SJCRH30 (cell line): ENCODE measurements at places on chromosomes 3 and 15. TPM values are rescaled to one million over a fixed set of nuclear protein-coding genes. Genes with fewer than 3 reads are reported as not detected.

Gene GOLGA6D
- total RNA-seq = not detected in 2 replicates

Gene PLOD2
- 40.3 and 43.3 TPM in 2 replicates for total RNA-seq

Gene GRAMD2A
- 0.35 TPM in 1 of 2 replicates, not detected in the other for total RNA-seq

Gene GRIP2
- total RNA-seq = 0.57 and 0.96 TPM in 2 replicates

Gene C2CD4A
- 0.04 and 0.10 TPM in 2 replicates for total RNA-seq

Gene FSIP1
- total RNA-seq = 0.76 and 0.87 TPM in 2 replicates

Gene DNAJA4
- total RNA-seq = 0.15 TPM in 1 of 2 replicates, not detected in the other

Gene LZTFL1
- total RNA-seq = 10.0 and 14.1 TPM in 2 replicates

Gene DNAH12
- 1.3 and 1.4 TPM in 2 replicates for total RNA-seq

Gene CD86
- not detected in 2 replicates for total RNA-seq

Gene PCLAF
- total RNA-seq = 581 and 605 TPM in 2 replicates

Gene RARB
- 0.18 and 0.46 TPM in 2 replicates for total RNA-seq

Gene A4GNT
- total RNA-seq = 0.16 TPM in 1 of 2 replicates, not detected in the other

Gene GPR176
- 14.8 and 16.1 TPM in 2 replicates for total RNA-seq

Gene CCR2
- not detected in 2 replicates for total RNA-seq

Gene C3orf85
- total RNA-seq = not detected in 2 replicates

Gene ISG20
- total RNA-seq = 0.97 and 1.0 TPM in 2 replicates

Gene P2RY12
- not detected in 2 replicates for total RNA-seq

Gene TOMM70
- 119 and 120 TPM in 2 replicates for total RNA-seq

Gene MYRIP
- total RNA-seq = not detected in 2 replicates

Gene CHST13
- not detected in 2 replicates for total RNA-seq

Gene CIDEC
- not detected in 2 replicates for total RNA-seq

Gene TMEM39A
- 35.7 and 38.7 TPM in 2 replicates for total RNA-seq

Gene NEDD4
- total RNA-seq = 23.4 and 26.0 TPM in 2 replicates

Gene ZNF662
- not detected in 2 replicates for total RNA-seq

Gene GOLGA6L9
- total RNA-seq = 4.7 and 7.3 TPM in 2 replicates

Gene BCHE
- total RNA-seq = 107 and 110 TPM in 2 replicates

Gene CERS3
- total RNA-seq = 0.05 and 0.16 TPM in 2 replicates

Gene P3H2
- total RNA-seq = 31.5 and 36.5 TPM in 2 replicates

Gene SPSB4
- total RNA-seq = 101 and 106 TPM in 2 replicates

Gene COL6A6
- total RNA-seq = 0.06 and 0.08 TPM in 2 replicates

Gene CPEB1
- total RNA-seq = 0.04 and 0.13 TPM in 2 replicates

Gene MNS1
- total RNA-seq = 8.2 and 10.6 TPM in 2 replicates

Gene CACNA2D3
- 0.15 and 0.22 TPM in 2 replicates for total RNA-seq

Gene FAM219B
- 22.6 and 29.3 TPM in 2 replicates for total RNA-seq

Gene HIGD2B
- total RNA-seq = not detected in 2 replicates

Gene LEKR1
- 0.61 and 0.91 TPM in 2 replicates for total RNA-seq

Gene CDV3
- total RNA-seq = 179 and 180 TPM in 2 replicates

Gene ST6GAL1
- 2.3 TPM in 2 replicates for total RNA-seq

Gene IQCF5
- total RNA-seq = not detected in 2 replicates

Gene PLSCR5
- total RNA-seq = not detected in 2 replicates

Gene COL6A5
- total RNA-seq = not detected in 2 replicates

Gene CSPG5
- total RNA-seq = 0.73 and 1.1 TPM in 2 replicates

Gene HESX1
- total RNA-seq = 1.5 and 1.7 TPM in 2 replicates

Gene SERPINI2
- total RNA-seq = not detected in 2 replicates

Gene SYNPR
- not detected in 2 replicates for total RNA-seq

Gene ANKRD63
- total RNA-seq = 0.12 and 0.35 TPM in 2 replicates

Gene USP4
- 10.5 and 10.6 TPM in 2 replicates for total RNA-seq

Gene ECE2
- 0.08 TPM in 1 of 2 replicates, not detected in the other for total RNA-seq

Gene PLA1A
- total RNA-seq = 1.2 and 1.4 TPM in 2 replicates

Gene IL12A
- total RNA-seq = 0.05 TPM in 1 of 2 replicates, not detected in the other
